Activated CD4-positive, CD25-positive, alpha-beta regulatory T cell treated with anti-CD3 and anti-CD28 coated beads, Interleukin-2, amount 50 U/mL, for 24 hours (primary cell): ENCODE measurements at places on chromosomes 13 and 19.

DNA sequence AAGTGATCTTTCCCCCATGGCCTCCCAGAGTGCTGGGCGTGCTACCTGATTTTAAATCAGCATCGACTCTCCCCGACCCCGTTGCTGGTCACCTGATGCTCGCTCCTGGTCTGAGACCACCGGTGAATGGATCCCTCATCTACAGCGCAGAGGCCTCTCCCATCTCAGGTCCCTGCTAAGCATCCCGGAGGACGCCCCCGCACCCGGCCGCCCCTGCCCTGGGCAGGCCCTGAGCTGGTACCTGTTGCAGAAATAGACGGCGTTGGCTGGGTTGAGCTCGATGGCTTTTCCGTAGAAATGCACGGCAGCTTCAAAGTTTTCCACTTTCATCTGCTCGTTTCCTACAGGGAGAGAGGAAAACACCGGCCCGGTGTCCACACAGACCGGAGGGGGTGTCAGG is 18.1 kb downstream of the SGTA start:
- ATAC-seq = no peak

DNA sequence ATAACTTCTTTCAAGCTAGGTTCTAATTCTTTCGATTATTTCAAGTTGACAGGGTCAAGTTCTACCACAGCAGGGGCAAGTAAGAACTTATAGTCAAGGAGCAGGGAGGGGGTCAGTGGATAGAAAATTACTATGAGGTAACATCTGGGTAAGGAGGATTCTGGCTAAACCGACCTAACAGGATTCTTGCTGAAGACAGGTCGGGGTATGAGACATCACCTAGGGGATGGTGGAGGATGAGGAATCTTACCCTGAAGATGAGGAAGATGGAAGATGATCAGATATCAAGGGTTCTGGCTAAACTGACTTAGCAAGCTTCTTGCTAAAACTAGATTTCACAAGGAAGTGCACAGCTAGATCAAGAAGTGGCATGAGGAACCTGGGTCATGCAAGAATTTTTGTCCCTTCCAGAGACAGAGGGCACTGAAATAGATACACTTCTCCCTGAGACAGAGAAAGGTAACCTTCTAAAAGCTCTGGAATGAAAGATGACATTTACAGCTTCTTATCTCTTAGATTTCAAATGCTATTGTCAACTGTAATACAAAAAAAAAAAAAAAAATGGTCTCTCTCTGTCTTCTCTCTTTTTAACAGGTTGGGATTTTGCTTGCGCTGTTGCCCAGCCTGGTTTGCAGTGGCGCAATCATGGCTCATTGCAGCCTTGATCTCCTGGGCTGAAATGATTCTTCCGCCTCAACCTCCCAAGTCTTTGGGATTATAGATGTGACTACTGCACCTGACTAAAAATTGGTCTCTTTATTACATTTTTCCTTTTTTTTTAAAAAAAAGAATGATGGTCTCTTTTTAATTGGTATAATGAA is 9.6 kb upstream of the METTL21C start:
- no peak for ATAC-seq

GRCh38 chr19:53196777-53197396 is 3.7 kb upstream of the ZNF665 start:
- peak; percentile 75 for ATAC-seq

DNA sequence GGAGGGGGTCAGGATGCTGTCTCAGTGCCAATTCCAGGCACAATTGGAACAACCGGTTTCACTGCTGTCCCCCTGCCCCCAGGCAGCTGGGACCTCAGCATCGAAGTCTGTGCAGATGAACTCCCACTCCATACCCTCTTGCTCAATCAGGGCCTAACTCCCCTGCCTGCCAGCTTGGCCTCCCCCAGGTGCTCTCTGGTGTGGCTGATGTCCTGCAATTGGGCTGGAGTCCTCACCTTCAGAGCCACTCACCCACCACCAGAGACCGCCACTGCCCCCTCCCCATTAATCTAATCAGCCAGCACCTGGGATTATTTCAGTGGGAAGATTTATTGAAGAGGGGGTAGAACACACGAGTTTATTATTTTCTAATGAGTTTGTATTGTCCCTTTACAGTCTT is 118.8 kb downstream of the MIPEP start:
- no peak for ATAC-seq

- no peak for ATAC-seq
Observed at GRCh38 chr13:27523346-27524073, 73.1 kb upstream of the MTIF3 start.

GRCh38 chr19:39024875-39025641 is 7.3 kb downstream of the FBXO27 start:
- ATAC-seq = no peak

- ATAC-seq = no peak
Observed at GRCh38 chr13:112032186-112032993, 34.6 kb upstream of the SOX1 start.

DNA sequence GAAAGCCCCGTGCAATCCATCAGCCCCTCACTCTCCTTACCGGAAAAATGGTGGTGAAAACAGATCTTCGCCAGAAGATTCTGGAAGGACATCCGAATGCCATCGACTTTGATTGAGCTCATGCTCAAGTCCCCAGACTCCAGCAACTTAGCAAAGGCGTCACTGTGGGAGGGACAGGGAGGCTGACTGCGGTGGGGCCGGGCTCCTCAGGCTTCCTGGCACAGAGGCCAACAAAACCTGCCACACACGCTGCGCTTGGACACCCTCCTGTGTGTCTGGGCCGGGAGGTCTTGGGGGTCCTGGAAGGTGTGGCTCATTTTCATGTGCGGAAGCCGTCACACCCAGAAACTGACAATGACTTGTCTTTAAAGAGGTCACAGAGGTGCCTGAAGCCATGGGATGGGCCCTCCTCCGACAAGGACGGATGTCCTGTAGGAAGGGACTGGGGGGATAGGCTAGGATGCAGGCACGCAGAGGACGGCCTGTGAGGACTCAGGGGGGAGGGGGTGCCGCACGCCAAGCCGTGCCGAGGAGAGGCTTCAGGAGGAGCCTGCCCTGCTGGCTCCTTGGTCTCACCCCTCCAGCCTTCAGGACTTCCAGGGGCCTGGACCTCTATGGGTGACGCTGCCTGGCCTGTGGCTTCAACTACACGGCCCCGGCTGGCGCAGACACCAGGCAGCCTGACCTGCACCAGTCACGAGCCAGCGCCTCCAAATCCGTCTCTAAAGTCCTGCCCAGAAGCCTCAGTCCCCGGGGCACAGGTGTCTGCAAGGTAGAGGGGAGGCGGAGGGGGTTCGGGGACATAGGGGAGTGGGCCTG is 12.5 kb downstream of the IZUMO4 start:
- no peak for ATAC-seq

GRCh38 chr19:4504297-4504701 is 14.0 kb downstream of the PLIN4 start:
- no peak for ATAC-seq

DNA sequence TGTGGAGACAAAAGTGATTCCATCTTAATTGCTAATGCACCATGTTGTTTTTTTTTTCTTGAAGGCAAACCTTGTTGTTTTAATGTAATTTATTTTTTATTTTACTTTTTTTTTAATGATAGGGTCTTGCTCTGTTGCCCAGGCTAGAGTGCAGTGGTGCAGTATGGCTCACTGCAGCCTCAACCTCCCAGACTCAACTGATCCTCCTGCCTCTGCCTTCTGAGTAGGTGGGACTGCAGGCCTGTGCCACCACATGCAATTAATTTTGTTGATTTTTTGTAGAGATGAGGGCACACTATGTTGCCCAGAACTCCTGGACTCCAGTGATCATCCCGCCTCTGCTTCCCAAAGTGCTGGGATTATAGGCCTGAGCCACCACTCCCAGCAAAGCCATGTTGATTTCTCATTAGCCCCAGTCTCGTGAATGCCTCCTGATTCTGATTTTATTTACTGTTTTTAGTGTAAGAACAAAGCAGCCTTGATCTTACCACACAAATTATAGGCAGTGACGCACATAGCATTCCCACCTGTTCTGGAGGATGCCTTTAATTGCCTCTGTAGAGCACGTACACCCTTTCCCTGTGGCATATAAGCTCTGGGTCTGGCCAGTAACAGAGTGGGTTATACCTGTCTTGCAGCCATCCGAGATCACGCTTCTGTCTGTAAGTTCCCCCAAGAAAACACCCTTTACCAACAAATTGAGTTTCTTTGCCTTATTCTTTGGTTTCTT is 150.4 kb downstream of the GGACT start:
- no peak for ATAC-seq

DNA sequence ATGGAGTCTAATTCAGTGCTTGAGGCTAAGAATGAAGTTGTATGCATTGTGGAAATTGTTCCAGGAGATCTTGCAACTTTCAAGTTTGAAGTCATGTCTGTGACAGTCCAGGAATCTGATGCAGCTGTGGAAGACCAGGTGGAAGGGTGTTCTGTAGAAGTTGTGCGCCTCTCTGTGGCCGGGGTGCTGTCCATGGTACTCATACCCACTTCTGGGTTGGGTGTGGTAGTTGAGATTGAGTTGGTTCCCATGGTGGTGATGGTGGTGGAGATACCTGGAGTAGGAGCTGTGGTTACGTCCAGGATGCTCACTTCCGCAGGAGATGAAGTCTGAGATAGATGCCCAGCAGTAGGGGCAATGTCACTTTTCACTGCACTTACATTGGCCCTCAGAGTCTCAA is 44.3 kb downstream of the MUC16 start:
- no peak for ATAC-seq

DNA sequence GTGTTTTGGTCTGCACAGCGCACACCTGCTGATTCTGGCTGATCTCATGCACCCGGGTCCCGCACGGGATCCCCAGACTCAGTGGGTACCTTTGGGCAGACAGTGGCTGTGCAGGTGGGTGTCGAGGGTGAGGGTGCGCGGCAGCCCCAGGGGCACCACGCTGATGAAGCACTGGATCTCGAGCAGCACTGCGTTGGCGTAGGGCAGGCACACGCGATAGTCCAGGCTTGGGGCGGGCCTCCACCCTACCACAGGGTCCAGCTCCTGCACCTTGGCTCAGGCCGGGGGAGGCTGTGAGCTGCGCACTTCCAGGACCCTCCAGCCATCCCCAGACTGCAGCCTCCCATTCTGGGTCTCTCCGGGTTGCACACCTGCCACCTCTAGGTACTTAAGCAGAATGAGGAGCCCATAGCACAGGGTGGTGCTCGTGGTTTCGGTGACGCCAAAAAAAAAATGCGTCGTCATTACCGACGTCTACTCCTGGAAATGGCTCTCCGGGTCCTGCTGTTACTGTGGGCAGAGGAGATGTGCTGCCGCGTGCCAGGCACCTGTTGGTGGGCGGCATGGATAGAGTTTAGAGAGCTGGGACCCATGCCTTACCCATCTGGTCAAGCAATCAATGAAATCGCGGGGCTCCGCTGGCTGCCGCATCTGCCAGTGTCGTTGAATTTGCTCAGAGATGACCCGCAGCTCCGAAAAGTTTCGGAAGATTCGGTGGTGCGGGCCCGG is 10.5 kb downstream of the EGLN2 start:
- ATAC-seq = no peak

DNA sequence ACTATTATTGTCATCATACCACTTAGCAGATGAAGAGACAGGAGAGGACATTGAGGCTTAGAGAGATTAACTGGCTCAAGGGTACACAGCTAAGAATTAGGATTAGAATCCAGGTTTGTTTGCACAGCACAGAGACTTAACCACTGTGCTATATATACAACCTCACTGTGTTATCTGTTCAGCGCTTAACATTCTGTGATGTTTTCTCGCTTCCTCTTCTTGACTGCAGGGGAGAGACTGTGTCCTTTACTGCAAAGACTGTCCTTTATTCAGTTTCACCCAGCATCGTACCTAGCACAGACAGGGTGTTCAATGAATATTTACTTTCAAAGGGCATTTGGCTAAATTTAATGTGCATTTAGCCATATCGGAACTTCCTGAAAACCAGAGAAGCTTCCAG is 54.9 kb upstream of the PCDH8 start:
- ATAC-seq = no peak

- no peak for ATAC-seq
Observed at GRCh38 chr13:73910733-73911132, 223.5 kb downstream of the KLF12 start.

GRCh38 chr13:98233127-98233526 is 56.1 kb upstream of the RNF113B start:
- no peak for ATAC-seq

- ATAC-seq = no peak
Observed at GRCh38 chr13:90773681-90774080, 573.8 kb upstream of the MIR17HG start.

DNA sequence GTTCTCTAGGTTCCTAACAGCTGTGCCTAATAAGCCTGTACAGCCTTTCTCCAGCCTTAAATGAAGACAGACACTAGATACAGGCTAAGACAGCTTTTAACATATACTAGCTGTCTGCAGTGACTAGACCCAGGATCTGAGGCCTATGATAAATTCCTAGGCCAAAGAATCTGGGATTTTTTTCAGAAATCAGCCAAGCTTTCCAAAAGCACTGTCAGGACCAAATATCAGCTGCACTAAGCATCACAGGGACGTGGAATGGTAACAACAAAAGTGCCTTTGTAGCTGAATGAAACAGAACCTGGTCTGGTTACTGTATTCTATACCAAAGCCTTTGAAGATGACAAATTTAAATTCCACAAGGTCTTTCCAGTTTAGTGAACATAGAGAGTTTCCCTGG is 77.9 kb upstream of the DOCK9 start:
- no peak for ATAC-seq

DNA sequence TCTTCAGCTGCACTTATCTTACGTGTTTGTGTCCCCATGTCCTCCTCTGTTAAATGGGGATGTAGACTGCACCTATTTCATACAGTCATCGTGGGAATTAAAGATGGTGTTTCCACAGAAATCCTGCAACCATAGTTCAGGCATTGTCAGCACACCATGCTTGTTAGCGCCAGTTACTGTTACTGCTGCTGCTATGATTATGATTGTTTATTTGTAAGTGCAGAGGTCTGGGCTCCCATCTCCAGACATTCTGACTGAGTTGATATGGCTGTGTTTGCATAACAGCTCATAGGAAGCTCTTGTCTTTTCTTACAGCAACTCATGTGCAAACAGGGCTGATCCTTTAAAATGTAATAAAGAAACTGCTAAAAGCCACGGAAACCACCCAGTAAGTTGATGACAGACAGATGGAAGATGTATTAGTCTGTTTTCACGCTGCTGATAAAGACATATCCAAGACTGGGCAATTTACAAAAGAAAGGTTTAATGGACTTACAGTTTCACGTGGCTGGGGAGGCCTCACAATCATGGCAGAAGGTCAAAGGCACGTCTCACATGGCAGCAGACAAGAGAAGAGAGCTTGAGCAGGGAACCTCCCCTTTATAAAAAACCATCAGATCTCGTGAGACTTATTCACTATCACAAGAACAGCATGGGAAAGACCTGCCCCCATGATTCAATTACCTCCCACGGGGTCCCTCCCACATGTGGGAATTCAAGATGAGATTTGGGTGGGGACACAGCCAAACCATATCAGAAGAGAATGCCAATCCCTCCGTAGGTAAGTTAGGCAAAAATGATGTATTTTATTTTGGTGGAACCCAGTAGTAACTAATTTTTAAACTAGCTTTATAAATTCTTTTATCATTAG is 1.6 kb downstream of the ZSCAN5A start:
- ATAC-seq = no peak

- no peak for ATAC-seq
Observed at GRCh38 chr19:46088101-46088500, 36.4 kb downstream of the IGFL3 start.

- no peak for ATAC-seq
Observed at GRCh38 chr13:93903909-93904308, 575.6 kb downstream of the DCT start.

GRCh38 chr19:10270180-10270615 is 722 bp upstream of the ICAM1 start:
- peak; percentile 72 for ATAC-seq
